ENCODE measurements at places on chromosomes 4 and X.

GRCh38 chr4:47120783-47121182 is 89.4 kb downstream of the GABRB1 start:
- no peak for DNase-seq

GRCh38 chr4:152068866-152069265 is 308.1 kb upstream of the GATB start:
- no peak for DNase-seq

GRCh38 chr4:125169192-125169591 is 145.6 kb upstream of the FAT4 start:
- DNase-seq: no peak

DNA sequence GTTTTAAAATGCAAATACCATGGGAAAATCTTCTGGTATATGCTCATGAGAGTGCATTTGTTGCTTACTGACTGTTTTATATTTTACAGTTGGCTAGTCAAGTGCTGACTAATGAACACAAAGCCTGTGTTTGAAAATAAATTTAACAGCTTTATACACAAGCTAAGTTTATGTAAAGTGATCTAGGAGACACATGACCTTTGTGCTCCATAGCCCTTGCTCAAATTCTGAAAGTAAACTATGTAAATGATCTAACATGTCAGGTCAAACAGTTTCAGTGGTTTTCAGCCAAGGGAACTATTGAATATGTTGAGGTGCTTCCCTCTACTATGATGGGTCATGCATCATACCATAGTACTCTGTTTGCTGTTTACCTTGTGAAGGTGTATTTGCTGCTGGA is 36.7 kb downstream of the DIAPH2 start:
- DNase-seq: no peak

DNA sequence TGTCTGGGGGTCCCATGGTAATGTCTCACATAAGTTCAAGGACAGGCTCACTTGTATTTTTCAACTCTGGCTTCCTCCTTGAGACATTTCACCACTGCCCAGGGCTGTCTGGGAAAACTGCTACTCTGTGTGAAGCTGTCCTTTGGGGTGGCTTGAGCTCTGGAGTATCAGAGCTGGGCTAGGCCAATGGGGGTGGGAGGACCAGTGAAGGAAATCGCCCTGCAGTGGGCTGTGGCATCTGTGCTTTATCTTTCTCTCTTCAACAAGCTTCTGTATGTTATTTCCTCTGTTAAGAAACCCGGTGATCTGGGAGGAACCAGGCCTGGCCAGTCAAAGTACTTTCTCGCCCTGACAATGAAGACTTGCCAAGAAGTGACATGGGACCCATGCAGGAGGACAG is 87.4 kb downstream of the SMIM20 start:
- DNase-seq: no peak

DNA sequence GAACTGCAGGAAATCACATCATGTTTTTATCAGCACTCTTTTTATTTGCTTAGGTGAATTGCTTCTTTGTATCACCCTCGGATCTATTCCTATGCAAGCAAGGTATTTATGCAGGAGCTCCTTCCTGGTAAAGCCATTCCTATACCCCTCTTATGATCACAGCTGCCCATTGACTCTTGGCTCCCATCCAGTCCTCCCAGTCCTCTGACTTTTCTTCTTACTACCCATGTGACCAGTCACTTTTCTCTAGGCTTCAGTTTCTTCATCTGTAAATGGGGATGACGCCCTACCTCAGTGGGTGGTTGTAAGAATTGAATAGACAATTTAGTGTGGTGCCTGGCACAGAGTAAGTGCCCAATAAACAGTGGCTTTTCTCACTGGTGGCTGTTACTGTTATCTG is 144.9 kb downstream of the FHIP1A start:
- no peak for DNase-seq

GRCh38 chrX:124087000-124087746 is 125.7 kb downstream of the STAG2 start:
- no peak for DNase-seq

DNA sequence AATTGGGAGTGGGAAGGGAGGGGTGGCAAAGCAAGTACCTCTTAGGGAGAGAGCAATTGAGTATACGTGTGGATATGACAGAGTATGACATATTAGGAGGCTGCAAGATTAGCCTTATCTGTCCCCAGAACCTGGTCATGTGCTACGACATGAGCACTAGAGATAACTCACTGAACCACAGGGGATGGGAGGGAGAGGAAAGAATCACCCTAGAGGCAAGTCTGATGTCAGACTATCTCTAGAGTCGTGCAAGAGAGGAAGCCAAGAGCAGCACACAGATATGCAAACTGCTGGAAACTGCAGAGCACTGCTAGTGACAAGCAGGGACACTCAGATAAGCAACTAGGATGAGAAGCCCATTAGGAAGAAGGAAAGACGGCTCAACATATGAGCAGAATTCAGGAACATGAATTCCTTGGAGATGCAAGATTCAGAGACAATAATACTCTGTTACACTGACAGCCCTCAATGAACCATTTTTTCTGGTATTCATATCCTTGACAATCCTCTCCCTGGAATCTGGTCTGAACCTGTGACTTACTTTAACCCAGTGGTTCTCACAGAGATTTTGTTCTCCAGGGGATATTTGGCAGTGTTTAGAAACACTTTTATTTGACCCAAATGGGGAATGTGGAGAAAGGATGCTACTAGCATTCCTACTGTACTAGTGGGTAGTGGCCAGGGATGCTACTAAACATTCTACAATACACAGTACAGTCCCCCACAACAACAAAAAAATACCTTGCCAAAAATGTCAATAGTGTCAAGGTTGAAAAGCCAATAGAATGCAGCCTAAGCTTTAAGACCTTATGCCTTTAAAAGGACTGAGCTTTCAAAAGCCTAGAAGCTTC is 84.0 kb upstream of the BMP2K start:
- DNase-seq: peak; percentile 7

DNA sequence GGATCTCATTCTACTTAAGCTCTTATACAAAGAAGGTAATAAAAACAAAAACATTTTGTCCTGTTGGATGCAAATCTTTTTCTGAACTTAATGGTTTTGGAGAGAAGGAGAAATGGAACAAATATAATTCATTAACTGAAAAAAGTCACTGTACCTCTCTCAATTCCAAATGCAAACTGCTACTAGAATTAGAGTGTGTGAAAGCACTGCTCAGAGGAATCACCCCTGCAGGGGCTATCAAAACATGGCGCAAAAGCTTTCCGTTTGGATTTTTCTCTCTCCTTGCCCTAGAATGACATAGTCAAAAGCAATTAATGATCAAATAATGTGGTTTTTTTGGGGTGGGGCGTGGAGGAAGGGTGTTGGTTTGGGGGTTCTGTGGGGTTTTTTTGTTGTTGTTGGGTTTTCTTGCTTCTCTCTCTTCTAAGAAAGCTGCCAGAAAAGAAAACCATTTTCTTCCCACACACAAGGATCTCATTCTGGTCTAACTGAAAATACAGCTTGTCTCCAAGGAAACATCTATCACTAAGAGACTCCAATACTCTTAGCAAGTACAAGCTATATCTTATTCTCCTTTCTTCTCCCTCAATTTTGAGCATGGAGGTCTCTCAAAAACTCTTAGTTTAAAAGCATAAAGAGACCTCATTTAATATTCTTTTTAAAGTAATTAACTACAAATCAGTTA is 41.6 kb downstream of the USP46 start:
- DNase-seq: no peak

GRCh38 chrX:40265936-40266335 is 168.2 kb upstream of the BCOR start:
- DNase-seq: no peak

DNA sequence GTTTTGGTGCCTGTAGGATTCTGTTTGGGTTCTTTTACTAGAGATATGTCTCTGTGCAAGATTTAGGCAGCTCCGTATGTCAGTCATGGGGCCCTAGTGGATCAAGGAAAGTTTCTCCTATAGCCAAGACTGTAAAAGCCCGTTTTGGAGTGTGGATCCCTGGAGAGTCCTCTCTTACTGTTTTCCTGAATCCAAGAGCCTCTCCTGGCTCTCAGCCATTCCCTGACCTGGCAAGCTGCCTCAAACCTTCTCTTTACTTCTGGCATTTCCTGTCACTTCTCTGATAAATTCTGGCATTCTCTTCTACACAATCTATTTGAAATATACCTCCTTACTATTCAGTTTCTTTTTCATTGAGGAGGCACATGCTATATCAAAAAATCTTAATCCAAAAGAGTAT is 41.4 kb downstream of the DCAF12L2 start:
- no peak for DNase-seq

DNA sequence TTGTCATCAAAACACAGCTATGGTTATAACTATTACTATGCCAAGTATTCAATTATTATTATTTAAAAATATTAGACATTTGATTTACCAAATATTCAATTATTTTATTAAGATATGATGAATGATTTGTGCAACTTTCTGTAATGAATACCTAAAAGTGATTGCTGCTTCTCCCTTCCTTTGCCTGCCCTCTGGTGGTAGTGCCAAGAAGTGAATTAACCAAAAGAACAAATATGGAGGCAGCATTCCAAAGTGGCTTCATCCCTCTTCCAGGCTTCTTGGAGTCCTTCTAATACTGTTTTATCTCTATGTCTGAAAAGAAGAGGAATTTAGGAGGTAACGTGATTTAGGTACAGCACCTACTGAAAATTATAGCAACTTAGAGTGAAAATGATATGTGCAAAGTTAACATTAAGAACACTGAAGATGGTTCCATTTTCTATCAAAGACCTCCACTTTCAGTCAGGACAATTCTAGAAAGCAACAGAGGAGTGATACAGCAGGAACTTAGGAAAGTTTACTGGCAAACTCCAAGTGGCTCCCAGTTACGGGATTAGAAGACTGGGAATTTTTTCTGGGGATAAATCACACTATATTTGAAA is 43.0 kb downstream of the ENPEP start:
- DNase-seq: no peak

GRCh38 chr4:100968046-100968445 is 379.3 kb downstream of the PPP3CA start:
- DNase-seq: no peak

- peak; percentile 42 for DNase-seq
Measured at GRCh38 chr4:168449719-168450452, 30.4 kb downstream of the DDX60L start.

DNA sequence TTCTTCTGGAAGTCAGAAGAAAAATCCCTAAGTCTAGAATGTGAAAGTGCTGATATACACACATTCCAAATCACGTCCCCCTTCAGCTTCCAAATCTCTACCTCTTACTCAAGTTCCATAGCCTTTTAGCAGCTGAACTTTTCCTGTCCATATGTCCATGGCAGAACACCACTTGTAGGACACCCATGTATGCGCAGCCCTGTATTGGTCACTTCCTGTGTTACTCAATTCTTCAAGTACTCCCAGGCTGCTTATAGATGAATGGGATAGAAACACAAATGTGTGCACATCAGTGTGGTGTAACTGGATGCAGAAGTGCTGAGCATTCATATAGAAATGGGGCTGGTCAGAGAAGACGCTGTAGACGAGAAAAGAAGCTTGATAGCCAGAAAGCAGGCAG is 18.8 kb downstream of the SRPX2 start:
- no peak for DNase-seq

- DNase-seq: no peak
Measured at GRCh38 chr4:176377780-176378179, 58.0 kb downstream of the SPCS3 start.

GRCh38 chr4:142334931-142335330 is 511.2 kb downstream of the INPP4B start:
- no peak for DNase-seq

GRCh38 chrX:17596546-17597205 is 140.6 kb upstream of the SCML1 start:
- DNase-seq: no peak

DNA sequence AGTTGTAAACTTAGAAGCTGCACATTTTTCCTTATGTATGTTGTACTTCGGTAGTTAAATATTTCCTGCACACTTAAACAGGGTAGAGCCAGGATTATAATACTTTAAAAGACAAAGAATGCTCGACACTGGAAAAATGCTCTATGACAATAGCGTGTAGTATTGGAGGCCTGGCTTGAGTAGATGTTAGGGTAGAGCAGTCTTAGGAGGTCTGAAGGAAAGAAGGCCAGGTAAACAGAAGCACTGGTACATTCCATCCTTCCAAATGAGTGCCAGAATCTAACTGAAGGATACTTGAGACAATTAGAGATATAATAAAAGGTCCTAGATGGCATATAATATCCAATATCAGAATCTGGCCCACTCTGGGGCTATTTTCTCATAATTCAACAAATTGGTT is 42.3 kb downstream of the ATXN3L start:
- DNase-seq: no peak

GRCh38 chr4:125762537-125762936 is 447.8 kb downstream of the FAT4 start:
- no peak for DNase-seq

DNA sequence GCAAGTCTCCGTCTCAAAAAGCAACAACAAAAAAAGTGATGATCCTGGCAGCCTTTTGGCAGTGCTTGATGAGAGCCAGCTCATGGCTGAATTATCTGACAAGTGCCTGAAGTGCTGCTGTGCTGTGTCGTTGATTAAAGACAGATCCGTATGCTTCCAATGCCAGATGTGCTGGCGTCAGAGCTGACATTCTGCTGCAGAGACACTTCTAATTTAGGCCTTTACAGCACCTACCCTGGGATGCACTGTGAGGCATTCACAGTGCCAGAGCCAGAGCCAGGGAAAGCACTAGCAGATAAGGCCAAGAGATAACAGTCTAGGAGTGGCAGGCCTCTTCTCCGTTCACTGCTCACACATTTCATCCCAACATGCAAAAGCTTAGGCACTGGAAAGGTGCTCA is 995.5 kb downstream of the RAB28 start:
- DNase-seq: no peak

DNA sequence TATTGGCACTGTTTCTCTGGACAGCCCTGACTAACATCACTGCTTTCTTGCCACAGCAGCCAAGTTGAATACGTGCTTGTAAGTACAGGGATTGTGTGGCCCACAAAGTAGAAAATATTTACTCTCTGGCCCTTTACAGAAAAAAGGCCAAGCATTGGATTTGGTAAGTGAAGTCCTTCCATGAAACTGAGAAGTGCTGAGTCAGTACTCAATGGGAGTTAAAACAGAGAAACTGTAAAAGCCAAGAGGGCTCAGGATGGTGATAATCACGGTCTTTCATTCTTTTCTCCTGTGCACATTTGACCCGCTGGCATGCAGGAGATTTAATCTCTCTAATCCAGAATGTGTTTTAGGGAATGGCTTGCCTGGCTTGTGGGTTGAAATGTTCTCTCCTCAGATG is 46.1 kb downstream of the TBL1X start:
- DNase-seq: no peak

GRCh38 chr4:120286813-120287212 is 220.2 kb upstream of the MAD2L1 start:
- no peak for DNase-seq

- no peak for DNase-seq
Measured at GRCh38 chr4:6873291-6873690, 36.3 kb upstream of the TBC1D14 start.

GRCh38 chr4:40395908-40396793 is 61.0 kb downstream of the CHRNA9 start:
- DNase-seq: no peak

- no peak for DNase-seq
Measured at GRCh38 chrX:136130931-136131833, 16.2 kb upstream of the FHL1 start.

- DNase-seq: no peak
Measured at GRCh38 chr4:162804351-162804924, 362.3 kb downstream of the NAF1 start.

- DNase-seq: peak; percentile 34
Measured at GRCh38 chr4:38759113-38759789, 23.5 kb downstream of the TLR10 start.

Data from CD4-positive, alpha-beta T cell treated with Interferon gamma for 1 hour (primary cell).